T-helper 9 cell (primary cell): ENCODE measurements at places on chromosomes 7 and 10.

DNA sequence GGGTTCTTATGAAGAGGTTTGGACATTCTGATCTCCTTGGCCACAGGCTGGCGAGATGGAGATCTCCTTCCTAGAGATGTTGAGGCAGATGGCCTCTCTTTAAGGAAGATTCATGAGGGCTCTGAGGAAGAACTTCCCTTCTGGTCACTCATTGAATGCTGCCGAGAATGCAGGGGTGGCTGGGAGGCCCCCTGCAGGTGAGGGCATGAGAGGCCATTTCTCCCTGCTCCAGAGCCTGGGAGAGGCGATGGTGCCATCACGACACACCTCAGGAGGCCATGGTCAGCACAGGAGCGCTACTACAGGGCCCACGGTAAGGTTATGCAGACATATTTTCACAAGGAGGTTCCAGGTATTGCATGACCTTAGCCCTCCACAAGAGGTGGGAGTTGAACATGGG, 40.2 kb downstream of the CXCL12 start:
- no peak for DNase-seq

DNA sequence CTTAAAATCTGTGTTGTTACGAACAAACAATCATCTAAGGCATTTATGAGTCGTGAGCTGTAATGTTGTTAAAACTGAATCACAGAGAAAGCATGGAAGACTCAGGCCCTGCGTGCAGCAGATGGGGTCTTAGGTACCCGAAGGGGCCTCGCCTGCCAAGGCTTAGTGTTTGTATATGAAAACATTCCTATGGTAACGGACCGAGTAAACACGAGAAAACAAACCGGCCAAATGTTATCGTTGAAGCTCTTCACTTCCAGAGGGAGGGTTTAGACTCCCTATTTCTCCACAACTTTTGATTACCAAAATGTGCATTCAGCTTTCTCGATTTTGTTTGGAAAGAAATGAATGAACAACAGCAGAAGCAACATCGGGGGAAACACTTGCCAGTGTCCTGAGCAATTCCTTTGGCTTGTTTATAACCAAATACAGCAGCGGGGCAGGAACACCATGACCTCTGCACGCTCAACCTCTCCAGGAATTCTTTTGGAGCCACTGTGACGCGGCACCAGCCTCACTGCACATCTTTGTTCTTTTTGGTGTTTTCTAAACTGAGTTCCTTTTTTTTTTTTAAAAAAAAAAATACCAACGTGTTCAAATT, 121.6 kb upstream of the KLF6 start:
- no peak for DNase-seq

DNA sequence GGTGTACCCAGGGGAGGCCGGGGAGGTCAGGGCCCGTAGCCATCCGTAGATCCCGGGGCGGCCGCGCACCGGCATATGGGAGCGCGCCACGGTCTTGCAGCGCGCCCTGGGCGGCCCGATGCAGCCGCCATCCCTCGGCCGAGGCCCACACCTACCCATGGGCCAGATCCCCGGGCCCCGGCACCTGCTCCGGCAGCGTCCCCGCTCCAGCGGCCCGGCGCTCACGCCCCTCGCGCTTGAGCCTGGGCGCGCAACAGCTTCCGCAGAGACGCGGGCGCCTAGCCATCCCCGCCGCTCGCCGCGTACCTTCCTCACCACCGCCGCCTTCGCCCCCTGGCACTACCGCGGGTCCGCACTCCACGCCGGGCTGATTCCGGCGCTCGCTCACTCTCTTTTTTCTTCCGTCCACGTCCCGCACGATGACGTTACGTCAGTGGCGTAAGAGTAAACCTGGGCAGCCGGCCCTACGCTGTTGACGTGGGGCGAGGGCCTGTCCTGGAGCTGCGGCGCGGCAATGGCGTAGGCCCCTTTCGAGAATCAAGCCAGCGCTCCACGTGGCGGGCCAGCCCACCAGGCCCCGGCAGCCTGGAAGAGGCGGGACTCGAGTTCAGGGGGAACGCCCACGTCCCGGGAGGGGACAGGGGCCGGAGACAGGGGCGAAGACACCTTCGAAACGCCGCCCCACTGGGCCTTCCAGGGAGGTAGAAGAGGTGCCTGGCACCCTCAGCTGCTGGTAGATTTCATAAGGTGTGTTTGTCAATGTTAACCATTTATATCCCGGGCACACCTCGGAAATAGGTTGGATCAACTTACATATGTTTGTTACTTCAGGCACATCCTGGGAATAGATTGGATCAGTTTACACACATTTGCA, at the start of gene ALDH18A1:
TSS of gene ALDH18A1 (minus strand) at position 421 of the 874 bp plus-strand sequence. CDS start 3,334 bp downstream, outside the sequence.
- DNase-seq, result peak; percentile 85

- no peak for DNase-seq
Measured at GRCh38 chr10:132326344-132326889, 5.6 kb upstream of the LRRC27 start.

DNA sequence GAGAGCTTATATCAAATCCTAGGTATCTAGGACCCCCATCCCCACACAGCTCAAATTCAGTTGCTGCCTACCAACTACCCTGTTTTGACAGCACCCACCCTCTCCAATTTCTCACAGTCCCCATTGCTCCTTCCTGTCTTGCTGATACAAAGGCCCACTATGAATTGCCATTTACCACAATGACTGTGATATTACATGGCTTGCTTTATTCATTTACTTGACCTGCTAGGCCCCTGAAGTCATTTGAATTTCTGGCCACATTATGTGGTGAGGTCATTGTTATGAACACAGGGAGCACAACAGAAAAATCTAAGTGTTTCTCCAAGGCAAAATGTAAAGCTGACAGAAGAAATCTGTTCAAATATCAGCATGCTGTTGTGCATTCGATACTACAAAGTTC, 101.4 kb downstream of the PPP1R17 start:
- DNase-seq, result no peak

DNA sequence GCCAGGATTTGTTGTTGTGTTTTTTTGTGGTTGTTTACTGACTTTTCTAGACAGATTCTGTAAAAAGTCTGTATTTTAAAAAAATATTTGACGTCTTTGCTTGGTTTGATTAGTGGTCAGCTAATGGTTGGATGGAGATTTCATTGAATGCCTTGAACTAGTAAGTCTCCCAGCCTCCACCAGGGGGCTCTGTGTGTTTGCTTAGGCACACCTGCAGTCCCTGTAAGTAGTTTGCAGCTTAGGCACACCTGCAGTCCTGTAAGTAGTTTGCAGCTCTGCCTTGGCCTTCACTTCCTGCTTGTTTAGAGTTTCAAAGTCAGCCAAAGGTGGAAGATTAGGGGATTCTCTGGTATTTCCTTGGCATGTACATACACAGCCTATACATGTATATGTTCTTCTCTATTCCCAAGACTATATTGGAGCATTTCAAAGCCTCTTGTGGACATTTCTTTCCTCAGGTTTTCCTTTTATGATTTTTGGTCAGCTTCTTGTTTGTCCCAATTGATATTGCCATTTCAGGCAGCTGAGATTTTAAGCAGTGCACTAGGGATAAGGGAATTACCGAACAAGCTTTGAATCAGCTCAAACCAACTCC, 101.6 kb downstream of the CCSER2 start:
- DNase-seq, result peak; percentile 54

GRCh38 chr10:77635402-77636227, 2.0 kb downstream of the KCNMA1 start:
- DNase-seq, result no peak

GRCh38 chr10:86082556-86082955, 284.0 kb downstream of the GRID1 start:
- no peak for DNase-seq

DNA sequence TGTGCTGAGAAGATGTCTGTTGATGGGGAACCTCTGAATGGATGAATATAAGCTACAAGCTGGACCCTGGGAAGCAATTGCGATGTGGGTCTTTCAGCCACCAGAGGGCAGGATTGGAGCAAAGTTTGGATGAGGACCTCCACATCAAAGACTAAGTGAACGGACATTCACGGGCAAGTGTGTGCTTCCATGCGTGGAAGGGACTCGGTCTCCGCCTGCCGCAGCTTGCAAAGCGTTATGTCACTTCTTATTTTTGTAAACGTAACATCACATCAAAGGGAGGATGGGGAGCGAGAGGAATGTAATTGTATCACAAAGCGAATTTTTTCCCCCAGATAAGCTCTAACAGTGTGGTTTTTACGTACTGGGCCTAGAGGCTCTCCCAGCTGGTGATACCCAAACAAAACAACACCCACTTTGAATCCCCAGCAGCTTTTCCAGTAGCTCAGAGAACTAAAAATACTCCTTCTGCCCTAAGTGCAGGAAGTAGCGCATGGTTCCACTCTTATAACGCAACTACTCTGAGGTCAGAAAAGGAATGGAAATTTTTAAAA, 65.0 kb downstream of the VWA2 start:
- DNase-seq, result peak; percentile 41

GRCh38 chr10:47092376-47092775, 181.1 kb downstream of the PTPN20 start:
- no peak for DNase-seq

DNA sequence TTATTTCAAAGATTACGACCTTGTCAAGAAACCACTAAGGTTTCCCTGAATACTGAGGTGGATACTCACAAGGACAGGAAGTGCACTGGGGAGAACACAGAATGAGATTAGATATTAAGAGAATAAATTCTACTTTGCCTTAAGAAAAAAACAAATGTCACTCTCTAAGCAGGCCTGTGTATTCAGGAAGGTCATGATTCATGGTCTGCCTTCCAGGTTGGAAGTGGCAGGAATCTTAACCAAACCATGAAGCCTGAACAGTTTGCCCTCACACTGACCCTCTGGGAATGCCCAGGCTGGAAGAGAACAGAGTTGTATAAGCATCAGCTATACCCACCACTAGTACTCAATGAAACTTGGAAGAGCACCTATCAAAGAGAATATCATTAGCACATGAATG, 227.6 kb downstream of the DGKI start:
- DNase-seq, result no peak

- peak; percentile 77 for DNase-seq
Measured at GRCh38 chr10:69451209-69451783, at the start of gene TSPAN15. TSPAN15 (plus strand) TSS chr10:69451465; CDS start chr10:69451595, 130 bp downstream.

DNA sequence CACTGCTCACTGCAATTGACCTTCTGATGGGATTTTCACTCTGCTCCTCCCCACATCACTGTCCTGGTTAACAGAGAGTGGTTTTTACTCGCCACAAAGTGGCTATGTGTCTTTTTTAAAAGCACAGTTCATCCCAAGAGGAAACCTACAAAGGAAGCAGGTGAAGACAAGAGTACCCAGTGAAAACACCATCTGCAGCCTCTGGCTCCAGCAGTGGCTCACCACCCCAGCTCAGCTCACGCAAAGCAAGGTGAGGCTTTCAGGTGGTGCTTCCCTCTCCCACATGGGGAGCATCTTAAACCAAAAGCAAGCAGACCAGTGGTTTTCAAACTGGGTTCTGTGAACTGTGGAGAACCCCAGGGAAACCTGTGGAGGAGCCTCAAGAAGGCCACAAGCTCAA, 14.0 kb downstream of the DLG5 start:
- no peak for DNase-seq

- no peak for DNase-seq
Measured at GRCh38 chr10:33716501-33717267, 382.2 kb upstream of the NRP1 start.

- DNase-seq, result no peak
Measured at GRCh38 chr10:1601406-1601805, 135.9 kb downstream of the ADARB2 start.

DNA sequence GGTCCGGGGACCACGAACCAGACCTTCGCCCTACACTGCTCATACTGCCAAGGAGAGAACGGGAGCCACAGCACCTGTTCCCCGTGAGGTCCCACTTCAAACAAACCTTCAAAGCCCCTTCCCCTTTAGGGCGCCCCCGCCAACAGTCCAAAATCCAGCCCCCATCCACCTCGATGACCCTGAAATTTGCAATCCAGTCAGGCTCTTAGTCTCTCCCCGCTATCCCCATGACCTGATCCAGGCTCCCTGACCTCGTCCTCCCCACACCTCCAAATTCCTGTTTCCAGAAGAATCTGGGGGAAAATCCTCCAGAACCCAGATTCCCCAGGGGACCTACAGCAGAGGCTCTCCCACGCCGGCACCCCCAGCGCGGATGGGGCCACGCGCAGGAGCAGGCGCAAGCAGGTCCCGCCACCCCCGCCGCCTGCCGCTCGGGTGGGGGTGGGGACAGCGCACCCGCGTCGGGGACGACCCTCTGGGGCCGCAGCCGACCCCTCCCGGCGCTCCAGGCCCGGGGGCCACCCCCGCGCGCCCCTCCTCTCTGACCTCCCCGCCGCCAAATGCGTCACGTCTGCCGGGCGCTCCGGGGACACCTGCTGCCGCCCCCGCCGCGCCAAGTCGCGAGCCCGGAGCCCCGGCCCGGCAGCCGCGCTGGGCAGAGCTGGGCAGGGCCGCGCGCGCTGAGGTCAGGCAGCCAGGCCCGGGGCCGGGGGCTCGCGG, 753 bp downstream of the CAMK2B start:
- DNase-seq, result no peak

- no peak for DNase-seq
Measured at GRCh38 chr7:145928937-145929336, 187.7 kb upstream of the CNTNAP2 start.

DNA sequence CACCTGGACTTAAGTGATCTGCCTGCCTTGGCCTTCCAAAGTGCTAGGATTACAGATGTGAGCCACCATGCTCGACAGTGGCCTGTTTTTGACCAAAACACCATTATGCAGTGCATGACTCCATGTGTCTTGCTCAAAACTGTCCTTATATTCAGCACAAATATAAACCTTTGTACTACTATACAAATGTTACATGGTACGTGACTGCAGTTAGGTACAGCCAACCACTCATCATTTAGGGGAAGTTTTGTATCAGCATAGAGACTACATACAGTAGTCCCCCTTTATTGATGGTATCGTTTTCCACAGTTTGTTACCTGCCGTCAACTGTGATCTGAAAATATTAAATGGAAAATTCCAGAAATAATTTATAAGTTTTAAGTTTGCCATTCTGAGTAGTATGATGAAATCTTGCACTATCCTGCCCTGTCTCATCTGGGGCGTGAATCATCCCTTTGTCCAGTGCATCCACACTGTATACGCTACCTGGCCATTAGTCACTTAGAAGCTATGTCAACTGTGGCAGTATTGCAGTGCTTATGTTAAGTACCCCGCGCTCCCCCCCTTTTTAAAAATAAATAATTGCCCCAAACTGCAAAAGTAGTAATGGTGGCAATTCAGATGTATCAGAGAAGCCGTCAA, 23.3 kb upstream of the ZNF282 start:
- no peak for DNase-seq

DNA sequence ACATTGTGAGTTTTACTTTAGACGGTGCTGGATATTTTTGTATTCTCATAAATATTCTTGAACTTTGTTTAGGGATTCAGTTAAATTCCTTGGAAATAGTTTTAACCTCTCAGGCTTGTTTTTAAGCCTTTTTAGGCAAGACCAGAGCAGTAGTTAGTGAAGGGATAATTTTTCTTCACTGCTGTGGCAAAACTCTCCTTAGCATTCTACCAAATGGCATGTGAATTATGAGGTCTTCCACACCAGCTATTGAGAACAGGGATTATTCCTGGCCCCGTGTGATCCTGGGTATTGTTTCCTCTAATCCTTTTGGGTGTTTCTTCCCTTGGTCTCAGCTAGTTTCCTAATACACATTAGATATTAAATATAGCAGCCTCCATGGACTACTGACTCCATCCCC, 46.2 kb downstream of the CCDC71L start:
- no peak for DNase-seq

GRCh38 chr7:138752518-138753149, 45.2 kb upstream of the TMEM213 start:
- DNase-seq, result peak; percentile 83

GRCh38 chr10:96446966-96447596, 66.6 kb downstream of the TLL2 start:
- no peak for DNase-seq
